Pancreas (tissue), 10 donors: ENCODE measurements at places on chromosomes 11 and 22. TPM values are rescaled to one million over a fixed set of nuclear protein-coding genes. Genes with fewer than 3 reads are reported as not detected.

DNA sequence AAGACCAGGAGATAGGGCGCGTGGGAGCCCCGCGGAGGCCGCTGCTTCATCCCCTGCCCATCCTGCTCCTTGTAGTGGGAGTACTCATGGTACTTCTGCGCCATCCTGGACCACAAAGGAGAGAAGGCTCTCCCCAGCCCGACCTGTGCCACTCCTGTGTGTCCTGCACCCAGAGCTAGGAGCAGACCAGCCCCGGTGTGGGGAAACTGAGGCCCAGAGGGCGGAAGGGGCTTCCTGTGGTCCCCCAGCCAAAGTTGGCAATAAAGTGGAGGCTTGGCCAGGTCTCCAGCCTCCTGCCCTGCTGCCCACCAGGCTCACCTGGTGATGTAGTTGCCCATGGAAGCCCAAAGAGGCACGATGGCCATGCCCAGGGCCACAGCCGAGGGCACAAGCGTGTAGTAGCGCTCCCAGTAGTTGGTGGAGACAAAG is 4.7 kb downstream of the UNC93B1 start:
- DNase-seq, result peak; percentile 55

DNA sequence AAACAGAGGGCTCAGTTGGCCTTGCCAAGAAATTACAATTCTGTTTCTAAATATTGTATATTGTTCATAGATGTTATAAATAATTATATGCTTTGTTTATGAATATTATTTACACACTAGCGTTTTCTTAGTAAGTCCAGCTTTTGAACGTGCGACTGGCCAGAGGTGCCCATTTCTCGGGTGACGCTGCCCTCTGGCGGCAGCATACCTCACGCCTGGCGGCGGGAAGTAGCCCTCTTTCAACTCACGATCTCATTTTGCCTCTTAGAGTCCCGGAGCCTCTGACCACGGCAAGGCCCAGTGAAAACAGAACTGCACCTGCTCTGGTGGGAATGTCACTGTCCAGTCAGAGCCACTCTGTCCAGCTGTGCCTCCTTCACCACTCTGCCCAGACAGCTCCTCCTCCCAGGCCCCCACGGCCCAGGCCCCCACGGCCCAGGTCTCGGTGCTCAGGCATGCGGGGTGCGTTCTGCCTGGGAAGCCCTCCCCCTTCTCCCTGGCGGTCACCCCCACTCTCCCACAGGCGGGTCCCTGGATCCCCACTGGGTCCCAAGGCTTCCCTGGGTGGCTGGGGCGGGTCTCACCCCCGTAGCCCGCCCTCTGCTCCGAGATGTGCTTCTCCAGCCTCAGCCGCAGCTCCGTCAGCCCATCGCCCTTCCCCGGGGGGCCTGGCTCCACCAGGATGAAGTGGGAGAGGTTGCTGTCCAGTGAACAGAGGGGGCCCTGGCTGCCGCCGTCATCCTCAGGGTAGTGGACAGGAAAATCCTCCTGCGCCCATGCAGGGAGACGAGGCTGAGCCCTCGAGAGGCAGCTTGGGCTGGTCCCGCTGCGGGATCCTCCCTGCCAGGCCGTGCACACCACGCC is 19.3 kb downstream of the TSSC4 start:
- peak; percentile 53 for DNase-seq

- no peak for DNase-seq
Measured at GRCh38 chr22:36252754-36253522, at the start of gene APOL1. Gene APOL1, plus strand, starts transcription at chr22:36253133. Its CDS starts 1,823 bp downstream, at chr22:36254956.

Gene SPI1
- total RNA-seq, result 2.5 TPM

DNA sequence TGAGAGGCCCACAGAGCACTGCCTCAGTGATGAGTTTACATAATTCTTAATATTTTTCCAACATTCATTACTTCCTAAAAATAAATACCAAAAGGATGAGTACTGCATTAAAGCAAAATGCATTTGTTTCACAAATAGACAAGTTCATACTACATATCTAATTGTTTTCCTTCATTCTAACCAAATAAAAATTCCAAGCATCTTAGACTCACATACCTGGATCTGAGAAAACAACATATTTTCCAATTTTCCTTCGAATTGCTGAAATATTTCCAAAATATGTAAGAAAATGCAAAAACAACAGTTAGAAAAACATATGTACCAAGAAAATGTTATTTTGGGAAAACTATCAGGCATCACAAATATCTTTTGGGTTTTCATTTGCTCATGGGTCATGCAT is 127.9 kb upstream of the CEP126 start:
- no peak for DNase-seq

Gene CST6
- total RNA-seq, result 0.94 TPM

DNA sequence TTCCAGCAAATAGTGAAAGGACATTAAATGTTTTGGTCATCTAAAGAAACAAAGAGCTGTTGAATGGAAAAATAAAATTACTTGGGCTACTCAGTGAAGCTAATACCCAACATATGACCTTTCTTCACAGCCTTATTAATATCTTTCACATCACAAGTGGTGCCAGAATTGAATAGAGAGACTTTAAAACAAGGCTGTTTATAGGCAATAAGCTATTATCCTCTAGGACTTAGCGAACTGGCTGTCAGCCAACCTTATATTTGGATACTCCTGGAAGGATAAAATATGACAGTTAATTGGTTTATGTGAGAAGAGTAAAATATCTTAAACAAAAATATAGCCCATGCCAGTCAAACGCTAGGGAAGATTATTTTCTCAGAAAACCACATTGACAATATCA is 225.5 kb upstream of the BLID start:
- no peak for DNase-seq

- no peak for DNase-seq
Measured at GRCh38 chr11:7436657-7437056, 48.6 kb upstream of the OLFML1 start.

- DNase-seq, result no peak
Measured at GRCh38 chr22:41687901-41688364, 734 bp downstream of the SNU13 start.

Gene NPAS4
- not detected for total RNA-seq

- DNase-seq, result no peak
Measured at GRCh38 chr11:28481616-28482480, 373.7 kb downstream of the METTL15 start.
